ENCODE measurements at places on chromosomes 4 and X.

GRCh38 chr4:145153181-145153903 lies 27.0 kb downstream of the OTUD4 start:
- no peak for DNase-seq

- DNase-seq, result no peak
Measured at GRCh38 chr4:81512757-81513501, 41.2 kb upstream of the RASGEF1B start.

DNA sequence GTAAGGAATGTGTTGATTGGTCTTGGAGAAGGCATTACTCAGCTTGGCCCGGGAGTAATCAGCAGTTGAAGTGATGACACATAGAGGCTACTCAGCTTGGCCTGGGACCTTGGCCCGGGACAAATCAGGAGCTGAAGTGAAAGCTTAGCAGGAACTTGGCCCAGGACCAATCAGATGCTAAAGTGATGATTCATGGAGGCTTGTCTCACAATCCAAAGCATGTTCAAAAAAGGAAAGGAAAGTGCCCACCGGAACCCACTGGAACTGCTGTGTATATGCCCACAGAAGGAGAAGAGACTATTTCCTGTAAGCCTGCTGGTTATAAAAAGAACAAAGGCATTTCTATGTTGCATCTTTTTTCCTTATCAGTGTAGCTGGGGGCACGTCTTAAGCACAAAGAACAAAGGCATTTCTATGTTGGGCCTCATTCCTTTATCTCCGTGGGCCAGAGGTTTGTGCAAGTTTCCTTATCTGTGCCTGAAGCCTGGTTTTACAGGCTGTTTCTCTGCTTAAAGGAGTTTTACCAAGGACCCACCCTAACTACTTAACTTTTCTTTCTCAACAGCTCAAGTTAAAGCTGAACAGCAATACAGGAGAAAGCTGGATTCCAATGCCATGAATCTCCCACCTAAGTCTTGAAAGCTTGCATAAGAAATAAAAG lies 1176.7 kb downstream of the NLGN4X start:
- DNase-seq, result no peak

- DNase-seq, result no peak
Measured at GRCh38 chr4:147786031-147786430, 54.1 kb downstream of the ARHGAP10 start.

DNA sequence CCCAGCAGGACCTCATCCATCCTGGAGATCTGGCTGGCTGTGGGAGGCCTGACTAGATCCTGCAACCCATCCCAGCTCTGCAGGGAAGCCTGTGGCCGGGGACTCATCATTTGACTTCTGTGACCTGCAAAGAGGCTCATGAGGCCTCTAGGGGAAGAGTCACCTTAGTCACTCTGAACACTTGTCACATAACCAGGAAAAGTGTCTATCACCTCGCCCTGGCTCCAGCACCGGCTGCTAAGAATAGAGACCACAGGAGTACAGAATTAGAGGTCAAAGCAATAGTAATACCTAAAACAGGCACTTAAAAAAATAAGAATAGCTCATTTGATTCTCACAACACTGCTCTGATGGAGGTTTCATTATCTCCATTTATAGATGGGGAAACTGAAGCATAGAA lies 3.8 kb upstream of the NSG1 start:
- no peak for DNase-seq

DNA sequence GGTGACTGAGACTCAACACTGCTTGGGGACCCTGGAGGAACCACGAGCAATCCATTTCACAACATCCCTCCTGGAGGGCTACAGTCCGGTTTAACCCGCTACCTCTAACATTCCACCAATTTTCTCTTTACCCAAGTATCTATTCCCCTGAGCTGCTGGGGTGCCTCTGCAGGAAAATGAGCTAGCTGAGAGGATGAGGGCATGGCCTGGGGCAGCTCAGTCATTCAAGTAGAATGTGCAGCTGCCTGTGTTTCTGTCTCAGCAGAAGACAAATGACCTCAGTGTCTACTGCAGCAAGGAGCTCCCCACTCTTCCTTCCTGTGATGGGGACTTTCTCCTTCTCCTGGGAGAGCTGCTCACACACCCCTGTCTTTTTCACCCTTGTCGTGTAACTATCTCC lies 120.8 kb downstream of the ZNF518B start:
- DNase-seq, result no peak

- no peak for DNase-seq
Measured at GRCh38 chr4:112213091-112213490, 18.5 kb upstream of the AP1AR start.

DNA sequence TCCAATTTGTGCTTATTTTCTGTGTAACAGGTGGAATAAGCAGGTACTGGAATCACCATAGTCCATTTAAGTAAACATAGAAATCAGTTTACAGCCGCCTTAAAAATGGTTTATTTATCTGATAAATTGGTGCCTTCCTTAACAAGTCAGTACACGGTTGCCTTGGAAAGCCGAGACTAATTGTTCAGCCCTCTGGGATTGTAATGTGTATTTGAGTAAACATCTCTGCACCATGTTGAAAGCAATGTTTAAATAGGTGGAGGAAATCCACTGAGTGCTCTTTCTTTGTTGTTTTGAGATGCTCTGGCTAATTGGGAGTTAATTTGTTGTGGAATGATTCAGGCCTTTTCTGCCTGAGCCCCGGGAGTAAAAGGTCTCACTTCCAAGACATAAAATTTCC lies 45.7 kb upstream of the ADRA2C start:
- no peak for DNase-seq

GRCh38 chr4:141595531-141595930 lies 40.9 kb upstream of the IL15 start:
- DNase-seq, result no peak

- DNase-seq, result no peak
Measured at GRCh38 chr4:162683659-162684370, 482.9 kb downstream of the NAF1 start.

- no peak for DNase-seq
Measured at GRCh38 chr4:165177725-165178666, 29.4 kb upstream of the KLHL2 start.

DNA sequence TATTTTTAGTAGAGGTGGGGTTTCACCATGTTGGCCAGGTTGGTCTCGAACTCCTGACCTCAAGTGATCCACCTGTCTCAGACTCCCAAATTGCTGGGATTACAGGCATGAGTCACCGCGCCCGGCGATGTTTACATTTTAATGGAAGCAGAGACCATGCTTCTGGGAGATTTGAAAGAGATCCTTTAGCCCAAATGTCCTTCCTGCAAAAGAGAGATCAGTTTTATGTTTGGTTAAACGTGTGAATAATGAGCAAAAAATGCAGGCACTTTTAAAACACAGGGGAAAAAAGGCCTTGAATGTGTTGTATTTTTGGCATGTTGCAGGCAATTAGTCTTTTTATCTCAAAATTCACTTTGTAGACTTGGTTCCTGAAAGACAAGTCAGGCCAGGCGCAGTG lies 95.8 kb upstream of the ELOVL6 start:
- DNase-seq, result no peak

GRCh38 chr4:186687265-186687664 lies 36.4 kb downstream of the FAT1 start:
- DNase-seq, result no peak

- DNase-seq, result no peak
Measured at GRCh38 chr4:119017636-119018035, 118.0 kb upstream of the MYOZ2 start.

- no peak for DNase-seq
Measured at GRCh38 chr4:168784786-168785461, 225.1 kb downstream of the CBR4 start.

DNA sequence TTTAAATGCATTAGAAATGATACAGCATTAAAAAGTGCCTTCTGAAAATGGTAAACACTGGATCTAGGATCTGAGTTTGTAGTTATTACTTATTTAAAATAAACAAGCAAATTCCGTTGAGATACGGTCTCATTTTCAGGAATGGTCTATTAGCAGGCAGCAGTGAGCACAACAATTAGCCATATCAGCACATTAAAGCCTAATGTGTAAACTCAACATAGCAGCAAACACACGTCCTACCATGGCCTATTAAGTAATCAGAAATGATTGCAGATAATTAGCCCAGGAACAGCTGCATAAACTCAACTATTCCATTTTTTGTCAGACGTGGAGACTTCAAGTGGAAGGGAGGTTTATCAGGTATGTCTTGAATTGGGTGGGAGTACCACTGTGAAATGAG lies 61.8 kb downstream of the NEIL3 start:
- DNase-seq, result no peak

- DNase-seq, result no peak
Measured at GRCh38 chr4:147802346-147802745, 70.5 kb downstream of the ARHGAP10 start.
